ENCODE measurements at places on chromosomes 1 and 21. TPM values are rescaled to one million over a fixed set of nuclear protein-coding genes. Genes with fewer than 3 reads are reported as not detected.

The LIPI gene
- total RNA-seq, result not detected

The RNU1-4 gene
- not detected for total RNA-seq

The CYP2J2 gene
- total RNA-seq, result 0.06 TPM

The ARHGEF16 gene
- total RNA-seq, result 4.7 TPM

The F13B gene
- not detected for total RNA-seq

The OR2L3 gene
- total RNA-seq, result not detected

The ESRRG gene
- total RNA-seq, result not detected

The SLC1A7 gene
- total RNA-seq, result not detected

The SLC44A5 gene
- not detected for total RNA-seq

The RASAL2 gene
- 18.6 TPM for total RNA-seq

The CD1B gene
- not detected for total RNA-seq

The NECTIN4 gene
- total RNA-seq, result 1.9 TPM

The PTPN14 gene
- total RNA-seq, result 5.5 TPM

The SPATA45 gene
- total RNA-seq, result not detected

The FBXO44 gene
- total RNA-seq, result 12.2 TPM

The RIMKLA gene
- 1.1 TPM for total RNA-seq

The TMIGD3 gene
- not detected for total RNA-seq

The PLA2G2D gene
- not detected for total RNA-seq

The PLPP3 gene
- 30.0 TPM for total RNA-seq

The NTRK1 gene
- 0.21 TPM for total RNA-seq

The EFNA1 gene
- total RNA-seq, result 34.4 TPM

The DSTYK gene
- total RNA-seq, result 6.2 TPM

The IL22RA1 gene
- 5.0 TPM for total RNA-seq

The C4BPB gene
- 2.0 TPM for total RNA-seq

The GSTM1 gene
- total RNA-seq, result not detected

The IL6R gene
- 13.4 TPM for total RNA-seq

The LRRC7 gene
- not detected for total RNA-seq

The CLCA2 gene
- total RNA-seq, result not detected

The DCST1 gene
- not detected for total RNA-seq

The RORC gene
- total RNA-seq, result not detected

The IFNLR1 gene
- total RNA-seq, result 1.5 TPM

The TEDDM1 gene
- not detected for total RNA-seq

The TMEM234 gene
- total RNA-seq, result 6.8 TPM

The C1orf185 gene
- total RNA-seq, result not detected

The TRAF3IP3 gene
- not detected for total RNA-seq

The OLIG2 gene
- total RNA-seq, result not detected

The TINAGL1 gene
- 0.69 TPM for total RNA-seq

The C2CD4D gene
- not detected for total RNA-seq

The SPRR2G gene
- total RNA-seq, result not detected

The SH2D1B gene
- 0.12 TPM for total RNA-seq

The RIIAD1 gene
- total RNA-seq, result not detected

The PEX19 gene
- total RNA-seq, result 27.7 TPM

The ADAMTS4 gene
- total RNA-seq, result not detected

The PRDM16 gene
- 0.09 TPM for total RNA-seq

The OR10Z1 gene
- not detected for total RNA-seq

The FCRL4 gene
- not detected for total RNA-seq

The ANKRD65 gene
- not detected for total RNA-seq

The TEX38 gene
- not detected for total RNA-seq
